Calu3 (cell line): ENCODE measurements at places on chromosomes 4 and X.

GRCh38 chr4:153207567-153207966 is 3.3 kb downstream of the TRIM2 start:
- DNase-seq, result peak; percentile 58

DNA sequence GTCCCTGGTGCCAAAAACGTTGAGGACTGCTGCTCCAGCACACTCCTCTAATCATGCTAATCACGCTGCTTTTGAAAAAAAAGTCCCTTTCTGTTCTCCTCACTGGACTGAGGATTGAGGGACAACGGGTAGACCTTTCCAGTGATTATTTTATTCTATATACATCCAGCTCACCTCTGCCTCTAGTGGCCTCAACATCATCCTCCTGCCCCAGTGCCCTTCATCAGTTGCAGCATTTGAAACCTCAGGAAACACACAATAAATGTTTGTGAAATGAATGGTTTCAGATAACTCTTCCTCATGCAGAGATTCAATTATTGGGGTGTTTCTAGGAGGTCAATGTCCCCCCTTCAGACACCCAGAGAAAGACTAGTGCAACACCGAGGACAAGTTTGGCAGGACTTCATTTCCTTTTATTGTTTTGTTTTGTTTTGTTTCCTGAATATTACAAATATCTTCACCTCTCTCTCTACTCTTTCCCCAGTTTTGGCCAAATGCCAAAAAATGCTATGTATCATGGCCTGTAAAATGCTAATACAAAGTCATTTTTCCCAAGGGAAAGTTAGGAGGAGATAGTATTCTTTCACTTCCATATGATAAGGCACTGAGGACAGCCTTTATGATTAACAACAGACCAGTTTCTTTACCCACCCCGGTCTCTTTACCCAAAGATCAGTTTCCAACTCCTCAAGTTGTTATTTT is 460.1 kb upstream of the SLIT2 start:
- DNase-seq, result no peak

- no peak for DNase-seq
These were observed 38.4 kb upstream of the ENPP6 start for GRCh38 chr4:184255871-184256642.

GRCh38 chr4:180589575-180589974 is 1653.6 kb upstream of the TENM3 start:
- no peak for DNase-seq

DNA sequence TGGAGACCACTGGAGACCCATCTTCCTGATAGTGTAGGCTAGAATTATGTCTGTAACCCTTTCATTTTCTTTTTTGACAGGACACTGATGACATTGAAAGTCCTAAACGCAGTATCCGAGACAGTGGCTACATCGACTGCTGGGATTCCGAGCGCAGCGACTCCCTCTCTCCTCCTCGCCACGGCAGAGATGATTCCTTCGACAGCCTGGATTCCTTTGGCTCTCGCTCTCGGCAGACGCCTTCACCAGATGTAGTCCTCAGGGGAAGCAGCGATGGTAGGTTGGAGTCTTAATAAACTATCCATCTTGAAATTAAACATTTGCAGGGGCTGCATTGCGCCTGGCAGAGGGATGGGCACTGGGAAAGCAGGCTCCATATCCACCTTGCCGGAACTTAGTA is 75.4 kb downstream of the LIMCH1 start:
- no peak for DNase-seq

- peak; percentile 23 for DNase-seq
These were observed 10.2 kb downstream of the HNRNPH2 start for GRCh38 chrX:101417981-101418841.

DNA sequence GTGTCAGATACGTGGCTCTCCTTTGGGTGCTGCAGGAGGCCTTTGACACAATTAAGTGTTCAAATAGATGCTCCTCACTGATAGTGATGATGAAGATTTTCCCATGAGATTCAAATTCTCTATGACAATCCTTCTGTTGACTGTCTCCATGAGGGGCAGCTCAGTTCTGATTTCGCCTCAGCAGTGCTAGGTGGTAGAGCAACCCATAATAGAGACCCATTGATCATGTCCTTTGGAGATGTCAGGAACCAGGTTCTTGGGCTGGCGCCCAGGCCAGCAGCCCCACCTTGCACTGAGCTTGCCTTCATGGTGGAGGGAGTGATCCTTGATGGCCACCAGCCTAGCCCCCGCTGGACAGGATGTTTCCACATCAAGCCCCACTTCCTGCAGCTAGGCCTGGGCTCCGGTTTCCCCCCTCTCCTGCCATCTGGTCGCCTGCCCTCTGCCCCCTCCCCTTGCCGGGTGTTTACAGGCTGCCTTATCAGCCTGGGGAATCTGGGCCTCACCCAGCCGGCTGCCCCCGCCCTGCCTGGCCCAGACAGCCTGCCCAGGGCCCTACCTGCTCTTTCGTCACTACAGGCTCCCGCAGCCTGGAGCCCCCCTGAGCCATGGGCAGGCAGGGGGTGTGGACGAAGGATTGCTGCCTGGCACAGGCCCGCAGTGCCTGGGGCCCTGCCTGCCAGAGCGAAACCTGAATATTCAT is 12.6 kb downstream of the ELF4 start:
- DNase-seq, result peak; percentile 32

- DNase-seq, result no peak
These were observed 470.5 kb downstream of the GRXCR1 start for GRCh38 chr4:43362875-43363636.

DNA sequence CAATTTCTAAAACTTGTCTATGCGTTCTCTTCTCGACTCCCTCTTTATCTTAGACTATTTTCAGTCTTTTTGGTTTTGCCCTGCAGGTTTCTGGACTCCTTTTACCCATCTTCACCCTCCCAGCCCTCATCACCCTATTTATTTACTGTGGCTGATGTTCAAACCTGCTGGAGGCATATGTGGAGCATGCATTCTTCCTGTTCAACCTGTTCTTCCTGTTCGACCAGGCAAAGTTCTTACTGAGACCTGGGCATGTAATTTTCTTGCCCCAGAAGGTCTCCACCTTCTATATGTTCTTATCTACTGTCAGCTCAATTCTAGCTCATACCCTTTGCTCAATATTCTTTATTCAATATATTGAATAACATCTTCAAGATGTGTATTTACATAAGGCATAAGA is 69.4 kb upstream of the AGA start:
- peak; percentile 70 for DNase-seq

DNA sequence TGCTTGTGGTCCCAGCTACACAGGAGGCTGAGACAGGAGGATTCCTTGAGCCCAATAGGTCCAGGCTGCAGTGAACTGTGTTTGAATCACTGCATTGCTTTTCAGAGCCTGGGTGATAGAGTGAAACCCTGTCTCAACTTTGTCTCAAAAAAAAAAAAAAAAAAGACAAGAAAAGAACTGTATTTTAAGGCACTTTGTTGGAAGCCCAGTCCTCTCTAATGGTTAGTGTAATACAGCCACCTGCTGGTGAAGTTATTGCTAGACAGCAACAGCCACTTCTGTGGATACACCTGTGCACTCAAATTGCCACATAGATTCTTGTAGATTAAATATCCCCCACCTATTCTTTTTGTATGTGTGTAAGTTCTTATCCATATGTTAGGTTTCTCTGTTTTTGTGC is 10.1 kb upstream of the FGG start:
- peak; percentile 45 for DNase-seq

GRCh38 chr4:157791236-157791635 is 381.6 kb downstream of the GASK1B start:
- no peak for DNase-seq

GRCh38 chrX:130801901-130802300 is 101.1 kb downstream of the ENOX2 start:
- DNase-seq, result no peak

- DNase-seq, result no peak
These were observed 45.0 kb downstream of the NHSL2 start for GRCh38 chrX:71955530-71956120.

DNA sequence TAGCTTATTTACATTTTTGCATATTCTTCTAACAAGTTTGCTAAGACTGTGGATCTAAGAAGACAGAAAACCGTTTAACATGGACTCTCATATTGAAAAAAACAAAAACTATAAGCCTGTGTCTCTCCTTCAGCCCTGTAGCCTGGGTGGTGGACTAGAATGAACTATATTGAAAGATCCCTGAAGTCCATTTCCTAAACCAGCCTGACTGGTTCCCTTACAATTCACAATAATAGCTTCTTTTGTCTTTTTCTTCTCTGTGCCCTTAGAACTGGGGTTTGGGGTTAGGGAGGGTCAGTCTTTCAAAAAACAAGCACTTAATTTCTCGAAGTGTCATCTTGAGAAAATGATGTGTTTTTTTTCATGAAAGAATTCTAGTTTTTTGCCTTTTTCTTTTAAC is 59.0 kb downstream of the GSTCD start:
- DNase-seq, result peak; percentile 35

DNA sequence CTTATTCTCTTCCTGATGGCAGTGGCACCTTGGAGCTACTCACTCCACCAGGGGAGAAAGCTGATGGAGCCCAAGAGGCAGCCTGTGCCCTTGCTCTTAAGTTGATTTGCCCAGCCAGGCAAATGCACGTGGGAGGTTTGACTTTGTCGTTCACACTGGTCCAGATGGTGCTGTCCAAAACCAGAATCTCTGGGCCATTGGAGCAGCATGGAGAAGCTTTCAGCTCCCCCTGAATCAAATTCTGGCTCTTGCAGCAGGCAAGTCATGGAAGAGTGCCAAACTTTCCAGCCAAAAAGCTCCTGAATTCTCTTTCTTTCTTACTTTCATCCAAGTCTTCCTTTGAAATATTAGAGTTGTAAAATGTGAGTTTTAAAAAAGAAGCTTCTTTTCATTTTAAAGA is 970.4 kb downstream of the RPA4 start:
- DNase-seq, result no peak

GRCh38 chrX:378443-378842 is 8.3 kb downstream of the PPP2R3B start:
- DNase-seq, result no peak

DNA sequence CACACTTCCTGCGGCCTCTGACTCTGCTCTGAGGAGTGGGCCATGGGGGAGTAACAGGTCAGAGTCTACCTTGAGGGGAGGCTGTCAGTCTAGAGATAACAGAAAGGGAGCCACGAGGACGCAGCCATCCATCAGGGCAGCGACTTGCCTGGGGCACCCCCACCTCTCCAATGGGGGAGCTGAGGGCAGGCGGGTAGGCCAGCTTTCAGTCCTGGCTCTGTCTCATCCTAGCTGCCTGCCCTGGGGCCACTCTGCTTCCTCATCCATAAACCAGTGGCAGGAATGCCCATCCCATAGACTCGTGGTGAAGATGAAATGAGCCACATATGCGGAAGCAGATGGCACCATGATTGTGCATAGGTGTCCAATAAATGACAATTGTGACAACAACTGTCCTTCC is 13.2 kb downstream of the MAGED2 start:
- DNase-seq, result no peak

DNA sequence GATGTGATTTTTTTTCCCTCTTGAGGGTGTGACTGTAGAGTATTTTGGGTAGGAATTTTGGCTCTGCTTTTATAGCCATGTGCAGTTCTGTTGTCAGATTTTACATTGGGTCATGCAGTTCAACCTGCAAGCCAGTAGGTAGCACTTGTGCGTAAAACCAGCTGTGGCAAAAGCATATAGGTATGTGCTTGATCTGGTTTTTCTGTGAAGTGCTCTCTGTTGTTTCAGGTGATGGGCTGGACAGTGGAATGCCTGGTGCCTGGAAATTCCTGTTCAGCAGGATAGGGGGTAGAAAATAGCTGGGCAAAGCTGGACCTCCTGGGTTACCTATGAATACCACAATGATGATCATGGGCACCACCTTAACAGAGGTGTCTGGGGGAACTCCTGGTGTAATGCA is 584.2 kb upstream of the PCDH10 start:
- peak; percentile 14 for DNase-seq

DNA sequence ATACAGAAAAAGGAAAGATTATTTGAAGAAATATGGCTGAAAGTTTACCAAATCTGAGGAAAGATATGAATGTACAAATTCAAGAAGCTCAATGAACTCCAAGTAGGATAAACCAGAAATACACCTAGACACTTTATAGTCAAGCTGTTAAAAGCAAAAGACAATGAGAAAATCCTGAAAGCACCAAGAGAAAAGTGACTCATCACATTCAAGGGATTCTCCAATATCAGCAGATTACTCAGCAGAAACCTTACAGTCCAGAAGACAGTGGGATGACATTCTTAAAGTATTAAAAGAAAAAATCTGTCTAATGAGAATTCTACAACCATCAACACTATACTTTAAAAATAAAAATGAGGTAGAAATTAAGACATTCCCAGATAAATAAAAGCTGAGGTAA is 223.8 kb upstream of the ZCCHC13 start:
- DNase-seq, result no peak

DNA sequence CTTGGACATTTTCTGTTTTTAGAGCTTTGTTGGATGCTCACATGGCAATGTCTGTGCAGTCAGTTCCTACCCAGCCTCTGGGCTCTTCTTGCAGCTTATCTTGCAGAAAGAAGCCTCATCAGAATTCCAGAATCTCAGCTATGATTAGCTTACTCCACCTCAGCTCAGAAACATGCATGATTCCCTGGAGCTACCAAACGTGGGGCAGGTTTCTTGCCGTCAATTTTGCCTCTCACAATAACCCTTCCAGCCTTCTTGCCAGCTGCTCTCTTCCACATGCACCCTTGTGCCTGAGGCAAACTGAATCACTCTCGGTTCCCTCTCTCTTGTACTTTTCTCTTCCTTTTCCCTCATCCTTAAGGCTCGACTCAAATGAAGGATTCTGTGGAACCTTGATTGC is 141.4 kb downstream of the PTTG2 start:
- no peak for DNase-seq

DNA sequence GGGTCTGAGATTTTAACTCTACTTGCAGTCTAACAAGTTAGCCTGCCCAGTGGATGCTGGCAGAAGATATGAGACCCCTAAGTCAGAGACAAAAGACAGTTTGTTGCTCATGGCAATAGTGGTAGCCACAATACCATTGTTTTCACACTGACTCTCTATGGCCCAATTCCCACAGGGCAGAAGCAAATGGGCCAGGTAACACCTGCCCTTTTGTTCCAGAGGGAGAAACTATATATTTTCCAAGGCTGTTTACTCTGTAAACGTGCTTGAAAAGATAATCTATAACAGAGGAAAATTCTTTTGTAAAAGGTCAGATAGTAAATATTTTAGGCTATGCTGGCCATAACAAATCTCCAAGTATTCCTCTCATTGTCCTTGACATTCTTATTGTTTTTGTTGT is 57.2 kb upstream of the NPNT start:
- no peak for DNase-seq

GRCh38 chr4:169233691-169234090 is 37.1 kb downstream of the SH3RF1 start:
- no peak for DNase-seq

- DNase-seq, result no peak
These were observed 125.1 kb upstream of the FUNDC1 start for GRCh38 chrX:44667771-44668170.

- no peak for DNase-seq
These were observed 1667.9 kb upstream of the PCDH7 start for GRCh38 chr4:29052266-29052665.

DNA sequence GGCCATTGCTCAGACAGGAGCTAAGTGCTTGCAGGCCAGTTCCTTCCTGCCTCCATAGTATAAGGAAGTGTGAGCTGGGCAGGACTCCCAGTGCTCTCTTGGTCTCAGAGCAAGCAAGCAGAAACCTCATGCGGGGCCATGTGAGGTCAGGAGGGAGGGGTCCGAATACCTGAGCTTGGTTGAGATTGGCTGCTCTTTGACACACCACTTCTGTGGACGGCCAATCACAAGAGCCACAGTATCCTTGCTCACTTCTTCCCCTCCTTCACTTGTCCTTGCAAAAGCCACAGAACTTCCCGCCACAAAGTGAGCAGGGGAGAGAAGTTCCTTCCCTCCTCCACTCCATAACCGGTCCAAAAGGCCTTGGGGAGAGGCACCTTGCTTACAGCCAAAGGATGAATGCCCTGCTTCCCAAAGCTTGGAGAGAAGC is 56.7 kb downstream of the PRPS1 start:
- peak; percentile 75 for DNase-seq

- no peak for DNase-seq
These were observed 20.2 kb upstream of the MTM1 start for GRCh38 chrX:150548251-150548650.
